ENCODE measurements at places on chromosomes 7 and 10.
A peak's percentile ranks its signal among the peaks of the same experiment; 100 is the strongest.

DNA sequence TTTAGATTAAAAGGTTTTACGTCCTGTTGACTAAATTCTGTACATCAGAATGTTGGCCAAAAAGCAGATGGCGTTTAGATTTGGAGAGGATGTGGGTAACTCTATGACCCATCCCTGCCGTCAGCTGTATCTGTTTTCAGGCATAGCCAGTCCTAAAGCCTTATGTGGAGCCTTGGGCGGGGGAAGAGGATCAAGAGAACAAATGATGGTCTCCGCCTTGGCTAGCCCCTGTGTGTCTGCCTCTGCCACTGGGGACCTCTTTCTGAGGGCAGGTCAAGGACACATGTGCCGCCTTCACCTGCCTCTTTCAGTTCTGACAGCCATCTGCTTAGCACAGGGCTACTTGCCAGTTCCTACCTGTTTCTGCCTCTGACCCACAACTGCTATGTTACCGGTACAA lies 24.1 kb downstream of the PDSS1 start:
- peak; percentile 65 for DNase-seq

DNA sequence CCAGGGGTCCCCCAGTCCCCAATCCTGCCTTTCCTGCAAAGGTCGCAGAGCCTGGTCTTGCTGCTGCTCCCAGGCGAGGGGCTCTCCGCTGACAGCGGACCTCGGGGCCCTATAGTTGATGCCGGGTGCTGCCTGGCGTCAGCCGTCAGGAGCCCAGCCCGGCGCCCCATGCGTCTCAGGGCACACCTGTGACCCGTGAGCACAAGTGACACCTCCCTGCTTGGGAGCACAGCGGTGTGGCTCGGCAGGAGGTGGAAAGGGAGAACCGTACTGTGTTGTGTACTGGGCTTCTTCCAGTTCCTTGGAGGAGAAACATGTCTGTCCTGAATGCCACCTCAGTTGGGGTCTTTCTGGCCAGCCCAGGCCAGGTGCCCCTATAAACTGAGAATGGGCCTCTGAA lies 56.7 kb downstream of the LHPP start:
- no peak for DNase-seq

GRCh38 chr10:19164461-19164860 lies 115.9 kb downstream of the MALRD1 start:
- DNase-seq: no peak

DNA sequence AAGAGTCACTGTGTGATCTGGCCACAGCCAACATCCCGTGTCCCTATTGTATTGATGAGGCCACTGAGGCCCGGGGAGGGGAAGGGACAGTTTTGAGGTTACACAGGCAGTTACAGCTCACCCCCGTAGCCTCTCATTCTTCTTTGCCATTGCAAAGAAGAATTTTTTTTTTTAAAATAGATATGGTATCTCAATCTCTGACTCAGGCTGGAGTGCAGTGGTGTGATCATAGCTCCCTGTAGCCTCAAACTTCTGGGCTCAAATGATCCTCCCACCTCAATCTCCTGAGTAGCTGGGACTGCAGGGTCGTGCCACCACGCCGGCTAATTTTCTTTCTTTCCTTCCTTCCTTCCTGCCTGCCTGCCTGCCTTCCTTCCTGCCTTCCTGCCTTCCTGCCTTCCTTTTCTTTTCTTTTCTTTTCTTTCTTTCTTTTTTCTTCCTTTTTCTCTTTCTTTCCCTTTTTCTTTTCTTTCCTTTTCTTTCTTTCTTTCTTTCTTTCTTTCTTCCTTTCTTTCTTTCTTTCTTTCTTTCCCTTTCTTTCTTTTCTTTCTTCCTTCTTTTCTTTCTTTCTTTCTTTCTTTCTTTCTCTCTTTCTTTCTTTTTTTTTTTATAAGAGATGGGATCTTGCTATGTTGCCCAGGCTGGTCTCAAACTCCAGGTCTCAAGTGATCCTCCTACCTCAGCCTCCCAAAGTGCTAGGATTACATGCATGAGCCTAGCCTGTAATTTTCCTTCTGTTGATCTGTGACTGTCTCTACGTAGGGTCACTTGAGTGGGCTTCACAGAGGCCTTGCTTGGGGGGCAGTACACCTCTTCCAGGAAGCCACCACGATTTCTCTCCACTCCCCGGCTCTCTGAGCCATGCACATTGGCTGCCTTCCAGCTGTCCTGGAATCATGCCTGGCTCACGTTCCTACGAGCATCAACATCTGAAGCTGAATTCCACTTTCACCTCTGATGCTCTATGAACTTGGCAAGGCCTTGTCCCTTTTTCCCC lies 31.3 kb downstream of the TMEM270 start:
- no peak for DNase-seq

- DNase-seq: no peak
These were observed 782.0 kb upstream of the ZWINT start for GRCh38 chr10:57142925-57143576.

GRCh38 chr7:22389892-22390291 lies 32.9 kb upstream of the RAPGEF5 start:
- DNase-seq: no peak

DNA sequence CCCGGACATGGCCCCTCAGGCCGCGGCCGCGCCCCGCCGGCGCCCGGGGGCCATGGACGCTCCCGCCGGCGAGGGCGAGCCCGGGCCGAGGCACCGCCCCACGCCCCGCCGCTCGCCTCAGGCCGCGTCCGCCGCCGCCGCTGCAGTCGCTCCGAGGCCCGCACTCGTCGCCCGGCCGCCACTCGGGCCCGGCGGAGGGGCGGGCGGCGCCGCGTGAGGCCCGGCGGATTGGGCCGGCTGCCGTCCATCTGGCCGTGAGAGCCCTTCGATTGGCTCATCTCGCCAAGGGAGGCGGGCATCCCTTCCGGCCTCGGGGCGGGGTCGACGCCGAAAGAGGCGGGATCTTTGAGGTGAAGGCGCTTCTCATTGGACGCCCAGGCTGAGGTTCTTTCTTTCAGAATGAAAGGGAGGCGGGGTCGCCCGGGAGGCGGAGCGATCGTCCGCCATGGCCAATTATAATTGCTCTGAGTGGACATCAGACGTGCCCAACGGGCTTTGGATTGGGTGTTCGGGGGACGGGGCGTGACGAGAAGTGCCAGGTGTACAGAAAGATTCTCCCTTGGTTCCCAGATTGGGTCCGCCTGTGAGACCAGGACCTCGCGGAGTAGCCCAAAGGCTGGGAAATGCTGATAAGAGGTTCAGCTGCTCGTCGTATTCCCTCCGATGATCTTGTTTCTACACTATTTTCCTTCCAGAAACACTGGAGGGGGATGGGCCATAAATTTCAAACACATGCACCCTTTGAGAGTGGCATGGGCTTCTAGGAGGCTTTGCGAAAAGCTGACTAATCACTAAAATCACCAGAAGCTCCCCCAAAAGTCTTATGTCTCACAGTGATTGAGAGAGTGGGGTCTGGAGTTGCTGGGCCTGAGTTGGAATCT lies at the start of gene GNA12:
GNA12 (minus strand) TSS at position 156 of the 881 bp plus-strand sequence; CDS start at position 9, 147 bp downstream.
- peak; percentile 99 for DNase-seq

GRCh38 chr10:26556748-26557640 lies 118.9 kb downstream of the APBB1IP start:
- DNase-seq: peak; percentile 63

GRCh38 chr7:75727881-75728593 lies 10.7 kb downstream of the HIP1 start:
- peak; percentile 80 for DNase-seq

DNA sequence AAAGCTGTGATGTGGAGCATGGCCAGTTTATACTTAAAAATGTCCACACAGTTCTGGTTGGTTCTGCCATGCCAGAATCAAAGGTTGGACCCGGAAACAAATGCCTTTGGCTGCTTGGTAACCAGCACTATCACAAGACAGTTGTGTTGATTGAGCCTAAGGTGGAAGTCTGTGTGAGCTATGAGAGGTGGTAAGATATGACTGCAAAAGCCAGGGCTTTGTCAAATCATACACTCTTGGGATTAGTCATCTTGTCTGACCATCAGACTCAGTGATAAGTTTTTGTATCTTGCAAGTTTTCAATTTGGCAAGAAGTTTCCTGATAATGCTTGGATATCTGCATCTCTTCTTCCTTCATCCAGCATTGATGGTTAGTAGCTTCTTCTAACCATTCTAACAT lies 35.5 kb downstream of the GPR141 start:
- no peak for DNase-seq

DNA sequence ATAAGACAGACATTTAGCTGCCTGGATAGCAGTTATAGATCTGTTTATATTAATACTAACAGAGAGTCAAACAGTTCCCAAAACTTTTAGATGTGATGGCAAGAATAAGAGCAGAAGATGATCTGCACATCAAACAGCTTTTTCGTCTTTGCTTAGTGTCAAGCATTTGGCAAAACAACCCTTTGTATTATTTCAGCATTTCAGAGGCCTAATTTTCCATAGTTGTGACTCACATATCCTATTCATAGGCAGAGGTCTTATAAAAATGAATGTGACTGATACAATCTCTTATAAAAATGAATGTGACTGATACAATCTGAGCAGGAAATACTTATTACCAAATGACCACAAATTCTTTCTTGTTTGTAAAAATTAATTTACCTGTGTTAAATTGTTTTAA lies 71.2 kb downstream of the LRRTM3 start:
- no peak for DNase-seq

GRCh38 chr10:63489838-63490237 lies 24.1 kb upstream of the JMJD1C start:
- DNase-seq: no peak

DNA sequence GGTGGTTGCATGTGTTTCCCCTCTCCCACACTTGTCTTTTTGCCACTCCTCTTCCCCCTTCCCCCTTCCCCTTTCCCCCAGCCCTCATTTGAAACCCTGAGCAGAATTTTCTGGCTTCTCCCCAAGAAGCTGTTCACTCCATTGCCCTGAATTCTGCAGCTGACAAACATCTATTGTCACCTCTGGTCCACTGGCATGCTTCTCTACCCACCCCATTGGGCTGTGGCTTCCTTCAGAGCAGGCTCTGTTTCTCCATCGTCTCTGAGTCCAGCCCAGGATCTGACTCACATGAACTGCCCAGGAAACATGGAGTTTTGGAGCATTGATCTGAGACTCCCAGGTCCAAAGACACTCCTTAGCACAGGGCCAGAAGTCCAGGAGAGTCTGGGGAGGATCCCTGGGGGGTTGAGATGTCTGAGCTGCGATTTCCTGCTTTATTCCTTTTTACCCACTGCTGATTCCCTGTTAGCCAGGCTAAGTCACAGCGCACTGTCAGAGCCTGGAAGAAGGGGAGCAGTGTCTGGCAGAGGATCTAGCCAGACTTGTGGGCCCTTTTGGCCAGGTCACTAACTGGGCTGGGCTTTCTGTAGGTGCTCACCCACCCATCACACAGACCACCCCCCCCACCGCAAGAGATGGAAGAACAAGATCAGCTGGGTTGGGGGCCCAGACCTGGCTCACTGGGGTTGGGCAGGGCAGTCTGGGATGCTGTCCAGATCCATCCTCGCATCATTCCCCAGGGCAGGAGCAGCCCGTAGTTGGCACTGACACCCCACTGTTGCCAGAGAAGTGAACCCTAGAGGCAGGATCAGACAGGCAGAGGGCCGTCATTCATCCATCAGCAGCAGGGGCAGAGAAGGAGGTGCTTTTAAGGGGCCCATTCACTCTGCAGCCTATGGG lies 3.5 kb downstream of the CHAT start:
- no peak for DNase-seq

- DNase-seq: peak; percentile 18
These were observed 51.2 kb downstream of the ANLN start for GRCh38 chr7:36440880-36441279.

GRCh38 chr7:25148772-25149575 lies 23.9 kb upstream of the CYCS start:
- no peak for DNase-seq

GRCh38 chr7:155189590-155189989 lies 108.1 kb upstream of the INSIG1 start:
- no peak for DNase-seq

GRCh38 chr7:30184791-30185487 lies 50.2 kb downstream of the MTURN start:
- DNase-seq: peak; percentile 34

DNA sequence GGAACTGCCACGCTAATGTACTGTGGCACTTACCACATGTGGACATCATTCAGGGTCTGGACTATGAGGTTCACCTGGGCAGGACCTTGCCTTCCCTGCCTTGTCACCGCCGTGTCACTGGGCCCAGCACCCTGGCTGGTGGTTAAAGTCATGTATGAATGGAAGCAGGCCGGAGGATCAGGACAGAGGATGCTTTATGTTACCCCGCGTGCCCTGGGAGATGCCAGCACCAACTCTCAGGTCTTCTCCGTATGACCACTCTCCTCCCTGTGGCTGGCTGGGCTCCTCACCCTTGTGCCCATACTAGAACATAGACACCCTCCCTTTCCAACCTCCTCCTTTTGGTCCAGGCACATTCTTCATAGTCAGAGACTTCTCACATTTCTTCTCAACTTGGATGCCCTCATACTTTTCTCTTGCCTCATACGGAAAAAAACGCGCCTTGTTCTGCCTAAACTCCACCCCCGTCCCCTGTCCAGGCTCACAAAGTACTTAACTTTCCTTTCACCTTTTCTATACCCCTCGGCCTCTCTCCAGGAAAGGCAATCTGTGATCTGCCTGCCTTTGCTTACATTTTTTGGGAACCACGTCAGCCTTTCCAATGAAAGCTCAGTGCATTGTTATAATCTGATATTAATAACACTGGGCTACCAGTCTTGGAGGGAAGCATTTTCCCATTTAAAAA lies 240.0 kb downstream of the TEX36 start:
- no peak for DNase-seq

- DNase-seq: no peak
These were observed 26.2 kb upstream of the FRMD4A start for GRCh38 chr10:14356921-14357320.

GRCh38 chr10:122504610-122504950 lies 43.2 kb downstream of the HTRA1 start:
- DNase-seq: no peak

GRCh38 chr7:111568419-111568818 lies 6.1 kb upstream of the IMMP2L start:
- DNase-seq: no peak

DNA sequence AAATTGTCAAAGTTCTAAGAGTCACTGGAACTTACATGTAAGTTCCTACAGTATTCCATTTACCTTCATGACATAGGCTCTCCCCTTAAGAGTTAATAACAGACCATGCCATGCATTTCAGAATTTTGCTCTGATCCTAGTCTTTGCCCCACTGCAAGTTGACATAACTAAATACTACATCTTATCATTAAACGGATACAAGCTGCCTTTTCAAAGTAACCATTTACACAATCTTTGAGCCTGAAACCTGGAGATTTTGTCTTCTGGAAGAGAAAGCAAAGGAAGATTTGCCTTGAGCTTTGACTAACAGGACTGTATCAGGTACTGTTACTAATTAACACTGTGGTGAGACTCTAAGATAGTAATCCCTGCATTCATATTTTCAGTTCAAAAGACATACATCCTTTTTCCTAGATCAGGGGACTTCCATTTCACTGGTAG lies 9.3 kb upstream of the AKR1D1 start:
- DNase-seq: no peak

DNA sequence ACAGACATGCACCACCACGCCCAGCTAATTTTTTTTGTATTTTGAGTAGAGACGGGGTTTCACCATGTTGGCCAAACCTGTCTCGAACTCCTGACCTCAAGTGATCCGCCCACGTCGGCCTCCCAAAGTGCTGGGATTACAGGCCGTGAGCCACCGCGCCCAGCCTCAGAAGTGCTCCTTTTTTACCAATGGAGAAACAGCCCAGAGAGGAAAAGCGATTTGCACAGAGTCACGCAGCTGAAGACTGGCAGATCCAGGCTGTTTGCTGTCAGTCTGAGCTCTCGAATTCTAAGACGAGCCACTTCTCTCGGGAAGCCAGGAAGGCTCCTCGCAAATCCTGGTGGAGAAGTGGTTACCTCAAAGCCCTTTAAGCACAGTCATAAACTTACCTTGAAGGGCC lies 57.4 kb upstream of the SDK1 start:
- no peak for DNase-seq

- DNase-seq: no peak
These were observed 39.9 kb upstream of the FGL2 start for GRCh38 chr7:77239471-77239870.

GRCh38 chr7:124397134-124397533 lies 364.3 kb upstream of the TMEM229A start:
- no peak for DNase-seq
